ENCODE measurements at places on chromosomes 1 and 21.

DNA sequence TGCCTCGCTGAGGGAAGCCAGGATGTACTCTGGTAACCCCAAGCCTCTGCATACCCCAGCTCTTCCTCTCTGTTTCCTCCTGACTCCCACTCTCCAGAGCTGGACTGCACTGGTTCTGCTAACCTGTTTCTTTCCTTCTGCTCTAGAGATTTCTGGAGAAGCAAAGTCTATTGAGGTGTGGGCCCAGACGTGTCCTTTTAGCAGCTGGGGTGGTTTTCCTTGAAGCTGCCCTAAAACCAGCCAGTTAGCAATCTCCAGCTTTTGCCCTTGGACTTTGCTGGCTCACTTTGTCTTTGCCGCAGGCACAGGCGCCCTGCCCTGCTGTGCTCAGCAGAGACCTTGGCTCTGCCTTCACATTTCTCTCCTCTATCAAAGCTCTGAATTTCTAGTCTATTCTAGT, 171.8 kb upstream of the IVNS1ABP start:
- DNase-seq = no peak

DNA sequence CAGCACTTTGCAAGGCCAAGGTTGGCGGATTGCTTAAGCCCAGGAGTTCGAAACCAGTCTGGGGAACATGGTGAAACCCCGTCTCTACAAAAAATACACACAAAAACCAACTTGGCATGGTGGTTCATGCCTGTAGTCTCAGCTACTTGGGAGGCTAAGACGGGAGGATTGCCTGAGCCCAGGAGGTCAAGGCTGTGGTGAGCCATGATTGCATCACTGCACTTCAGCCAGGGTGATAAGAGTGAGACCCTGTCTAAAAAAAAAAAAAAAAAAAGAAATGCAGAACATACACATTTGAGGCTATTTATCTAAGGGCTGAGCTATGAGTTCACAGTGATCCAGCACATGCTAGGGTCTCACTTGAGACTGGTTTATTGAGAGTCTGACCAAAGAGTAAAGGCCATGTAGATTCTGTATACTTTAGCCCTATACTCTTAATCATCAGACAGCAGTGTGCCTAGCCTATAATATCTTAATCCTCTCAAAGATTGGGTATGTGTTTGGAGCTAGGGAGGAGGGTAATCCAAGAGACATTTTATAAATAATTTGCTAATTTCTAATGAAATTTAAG, 23.9 kb downstream of the RNF2 start:
- DNase-seq = no peak

GRCh38 chr1:231808116-231808515, 181.5 kb downstream of the DISC1 start:
- no peak for DNase-seq

- no peak for DNase-seq
Measured at GRCh38 chr1:65108025-65108642, 39.9 kb upstream of the AK4 start.

DNA sequence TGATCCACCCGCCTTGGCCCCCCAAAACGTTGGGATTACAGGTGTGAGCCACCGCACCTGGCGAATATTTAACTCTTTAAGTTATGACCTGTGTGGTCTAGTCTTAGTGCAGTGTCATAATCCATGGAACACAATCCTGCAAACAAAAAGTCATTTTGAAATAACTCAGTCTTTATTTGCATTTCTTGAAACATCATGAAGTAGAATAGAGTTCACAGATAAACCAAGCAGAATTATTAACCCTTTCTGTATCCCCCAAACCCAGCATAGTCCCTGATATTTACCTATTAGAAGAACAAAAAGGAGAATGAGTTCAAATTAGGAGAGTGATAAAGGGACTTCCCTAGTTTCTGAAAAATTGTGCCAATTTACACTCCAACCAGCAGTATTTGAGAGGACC, 19.9 kb downstream of the ZYG11B start:
- DNase-seq = no peak

GRCh38 chr21:44959376-44960091, 19.7 kb downstream of the SLX9 start:
- DNase-seq = no peak

GRCh38 chr1:118785246-118785645, 202.9 kb downstream of the TBX15 start:
- no peak for DNase-seq

DNA sequence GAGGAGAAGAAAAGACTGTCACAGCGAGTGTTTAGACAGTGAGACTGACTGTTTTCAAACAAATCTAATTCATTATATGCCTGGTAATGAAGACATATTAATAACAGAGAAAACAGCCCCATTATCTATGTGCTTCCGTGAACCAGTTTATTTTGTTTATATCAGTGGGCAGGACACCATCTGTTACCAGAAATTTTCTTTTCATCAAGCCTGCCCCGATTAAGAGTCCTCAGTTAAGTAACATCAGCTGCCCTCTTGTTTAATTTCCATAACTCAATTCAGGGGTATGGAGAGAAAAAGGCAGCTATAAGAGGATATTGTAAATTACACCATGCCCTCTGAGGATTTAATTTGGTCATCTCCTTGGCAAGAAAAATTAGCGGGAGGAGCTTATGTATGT, 94.0 kb downstream of the TMEM200B start:
- no peak for DNase-seq

- no peak for DNase-seq
Measured at GRCh38 chr1:205370780-205371179, 14.1 kb upstream of the KLHDC8A start.

- no peak for DNase-seq
Measured at GRCh38 chr1:89254658-89255287, 17.9 kb downstream of the GBP5 start.

DNA sequence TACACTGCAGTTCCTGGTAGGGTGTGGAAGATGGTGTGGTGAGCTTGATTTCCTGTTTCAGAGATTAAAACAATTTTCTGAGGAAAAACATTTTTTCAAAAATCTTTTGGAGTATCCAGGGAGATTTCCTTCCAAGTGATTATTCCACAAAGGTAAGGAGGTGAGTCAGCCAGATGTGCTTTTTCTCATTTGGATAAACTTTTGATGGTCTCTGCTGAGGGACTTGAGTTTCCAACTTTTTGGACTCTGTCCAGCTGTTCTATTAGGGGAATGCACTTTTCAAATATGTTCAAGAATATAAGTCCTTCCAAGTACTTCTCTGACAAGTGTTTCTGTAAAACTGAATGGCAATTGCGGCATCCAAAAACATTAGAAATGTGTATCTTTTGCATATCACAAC, 628.8 kb upstream of the ADAMTS5 start:
- DNase-seq = no peak

DNA sequence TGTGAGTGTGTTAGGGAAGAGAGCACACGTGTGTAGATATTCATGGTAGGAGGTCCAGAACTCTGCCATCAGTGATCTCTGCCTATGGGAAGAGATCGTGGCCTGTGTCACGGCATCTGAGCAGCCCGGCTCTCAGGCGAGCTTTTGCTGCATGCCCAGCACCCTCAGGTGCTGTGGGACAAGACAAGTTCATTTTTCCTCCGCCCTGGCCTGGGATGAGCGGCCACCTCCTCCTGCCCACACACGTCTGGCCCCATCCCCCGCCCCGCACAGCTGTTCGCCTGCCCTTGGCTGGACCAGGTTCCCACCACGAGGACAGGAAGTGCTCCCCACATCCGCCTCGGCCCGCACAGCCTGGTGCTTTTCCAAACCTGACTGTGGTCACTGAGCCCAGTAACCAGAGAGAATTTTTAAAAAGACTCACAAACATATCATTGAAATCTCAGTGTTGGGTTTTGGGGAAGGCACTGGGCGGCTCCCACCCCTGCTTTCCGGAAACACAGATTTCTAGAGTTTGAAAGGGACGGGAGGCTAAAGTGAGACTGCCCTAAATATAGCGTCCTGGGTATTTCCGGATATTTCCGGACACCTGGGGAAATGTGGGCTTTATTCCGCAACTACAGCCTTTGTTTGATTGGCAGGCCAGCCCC, 18.0 kb downstream of the BMP8A start:
- no peak for DNase-seq

DNA sequence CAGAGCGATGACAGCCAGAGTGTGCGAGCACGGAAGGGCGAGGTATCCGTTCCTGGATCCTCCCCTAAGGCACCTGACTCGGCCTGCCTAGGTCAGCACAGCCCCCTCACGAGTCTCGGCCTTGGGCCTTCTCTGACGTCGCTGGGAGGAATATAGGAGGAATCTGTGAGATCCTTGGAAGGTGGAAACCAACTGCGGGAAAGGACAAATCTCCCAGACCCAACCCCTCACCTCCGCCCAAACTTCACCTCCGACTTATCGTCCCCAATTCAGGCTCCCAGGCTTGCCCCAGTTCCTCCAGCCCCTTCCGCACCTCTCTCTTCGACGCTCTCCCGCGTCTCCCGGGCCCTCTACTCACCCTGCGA, 494 bp downstream of the APH1A start:
- no peak for DNase-seq

DNA sequence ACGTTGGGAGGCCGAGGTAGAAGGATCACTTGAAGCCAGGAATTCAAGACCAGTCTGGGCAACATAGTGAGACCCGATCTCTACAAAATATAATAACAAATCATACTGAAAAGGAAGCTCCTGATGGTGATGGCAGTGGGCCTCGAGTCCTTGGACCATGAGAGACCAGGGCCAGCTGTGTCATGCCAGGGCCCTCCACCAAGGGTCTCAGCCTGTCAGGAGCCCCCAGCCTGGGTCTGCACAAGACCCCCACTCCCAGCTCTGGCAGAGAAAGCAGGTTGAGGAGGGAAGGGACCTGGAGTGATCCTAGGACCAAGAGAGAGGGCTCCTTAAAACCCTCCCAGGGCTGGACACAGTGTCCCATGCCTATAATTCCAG, 6.7 kb upstream of the CTRC start:
- no peak for DNase-seq

- no peak for DNase-seq
Measured at GRCh38 chr1:174875306-174875705, 124.4 kb upstream of the CACYBP start.

- DNase-seq = no peak
Measured at GRCh38 chr1:244346972-244347618, 104.6 kb downstream of the ADSS2 start.

- DNase-seq = no peak
Measured at GRCh38 chr1:221672239-221672645, 69.6 kb downstream of the DUSP10 start.

DNA sequence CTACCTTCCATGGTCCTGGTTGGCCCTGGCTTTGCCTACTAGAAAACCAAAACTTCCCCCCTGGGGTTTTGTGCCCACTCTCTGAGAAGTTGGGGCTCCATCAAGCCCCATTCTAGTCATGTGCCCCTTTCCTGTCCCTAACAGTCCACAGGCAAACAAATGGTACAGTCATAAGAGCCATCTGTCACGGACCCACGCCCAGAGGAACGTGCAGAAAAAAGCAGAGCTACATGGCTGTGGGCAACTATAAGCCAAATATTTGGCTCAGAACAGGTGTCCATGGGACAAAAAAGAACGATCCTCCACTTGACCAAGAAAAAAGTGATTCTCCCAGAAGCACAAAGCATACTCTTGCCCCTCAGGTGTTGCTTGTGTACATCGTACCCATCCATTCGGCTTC, 14.6 kb upstream of the TRNAU1AP start:
- no peak for DNase-seq
